ENCODE measurements at places on chromosomes 6 and 20.

DNA sequence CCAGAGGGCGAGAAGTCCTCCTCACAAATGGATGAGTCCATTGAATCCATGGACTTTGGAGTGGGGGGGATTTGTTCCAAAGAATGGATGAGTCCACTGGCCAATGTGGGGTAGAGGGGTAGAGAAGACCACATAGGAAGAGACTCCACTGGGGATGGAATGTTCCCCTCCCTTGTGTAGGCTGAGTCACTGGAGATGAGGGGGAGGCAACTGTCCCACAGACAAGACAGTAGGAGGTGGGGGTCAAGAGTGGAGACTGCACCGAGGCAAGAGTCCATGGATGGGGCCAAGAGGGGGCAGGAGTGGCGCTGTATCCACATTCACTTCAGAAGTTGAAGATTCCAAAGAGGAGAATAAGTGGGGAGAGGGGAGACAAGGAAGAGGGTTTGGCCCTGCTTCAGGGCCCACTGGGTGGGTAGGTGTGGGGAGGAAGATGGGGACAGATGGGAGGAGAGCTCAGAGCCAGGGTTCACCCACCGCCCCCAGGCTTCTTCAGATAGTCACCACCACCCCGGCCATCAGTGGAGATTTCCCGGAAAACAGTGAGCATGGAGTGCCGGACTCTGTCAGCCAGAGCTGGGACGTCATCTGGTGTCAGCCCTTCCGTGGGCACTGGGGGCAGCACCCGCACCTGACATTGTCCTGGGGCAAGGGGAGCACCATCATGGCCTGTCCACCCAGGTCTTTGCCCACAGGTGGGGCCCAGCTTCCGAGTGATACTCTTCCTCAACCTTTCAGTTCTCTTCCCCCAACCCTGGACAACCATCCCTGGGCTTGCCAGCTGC is 4.6 kb downstream of the EGFL8 start:
- no peak for DNase-seq

DNA sequence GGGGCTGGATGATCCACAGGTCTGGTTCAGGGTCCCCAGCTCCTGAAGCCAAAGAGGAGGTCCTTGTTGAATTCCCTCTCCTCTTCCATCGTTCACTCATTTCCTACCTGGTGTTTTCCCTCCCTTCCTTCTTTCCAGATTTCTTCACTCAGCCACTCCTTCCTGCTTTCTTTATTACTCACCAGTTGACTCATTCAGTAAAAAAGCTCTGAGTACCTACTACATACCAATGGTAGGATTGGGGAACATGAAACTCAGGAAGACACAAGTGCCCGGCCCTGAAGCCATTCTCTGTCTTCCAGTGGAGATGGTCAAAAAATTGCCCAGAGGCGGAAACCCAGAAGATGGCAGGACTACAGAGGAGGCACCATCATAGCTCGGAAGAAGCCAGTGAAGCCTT is 11.9 kb upstream of the NSFL1C start:
- no peak for DNase-seq

GRCh38 chr6:19231878-19232561 is 605.1 kb upstream of the ID4 start:
- DNase-seq = no peak

- DNase-seq = no peak
Measured at GRCh38 chr20:62708591-62709536, at the start of gene NTSR1. TSS of gene NTSR1 (plus strand) at chr20:62708836. CDS start at chr20:62709208, 372 bp downstream.

DNA sequence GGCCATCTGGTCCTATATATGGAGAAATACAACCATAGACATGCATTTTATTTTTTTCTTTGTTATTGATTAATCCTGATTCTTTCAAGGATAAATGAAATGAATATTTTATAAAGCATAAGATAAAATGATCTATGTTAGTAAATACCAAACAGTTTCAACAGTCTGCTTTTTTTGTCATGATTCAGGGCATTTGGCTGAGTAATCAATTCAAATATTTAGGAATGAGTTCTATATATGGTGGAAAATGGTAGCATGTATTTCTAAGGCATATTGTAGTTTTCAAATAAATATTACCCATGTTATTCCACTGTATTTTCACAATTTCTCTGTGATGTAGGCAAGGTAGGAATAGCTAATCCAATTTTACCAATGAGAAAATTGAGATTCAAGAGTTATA is 287.5 kb upstream of the FKBP1C start:
- no peak for DNase-seq

DNA sequence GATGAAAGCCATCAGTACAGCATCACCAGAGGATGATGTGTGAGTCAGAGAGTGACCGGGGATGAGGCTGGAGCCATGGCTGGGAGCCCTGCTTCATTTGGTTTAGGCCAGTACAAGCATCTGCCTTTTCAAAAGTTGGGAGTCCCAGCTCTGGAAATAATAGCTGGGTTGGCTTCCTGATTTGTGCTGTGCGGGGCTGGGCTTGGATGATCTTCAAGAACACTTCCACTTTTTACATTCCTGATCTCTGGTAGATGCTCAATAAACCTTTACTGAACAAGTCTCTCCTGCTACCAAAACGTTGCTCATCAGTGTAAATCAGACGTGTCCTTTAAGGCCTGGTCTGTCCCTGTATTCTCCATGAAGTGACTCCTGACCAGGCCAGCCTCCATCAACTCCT is 44.1 kb upstream of the ADGRF4 start:
- DNase-seq = no peak
